ENCODE measurements at places on chromosomes 6 and 20.
A peak's percentile ranks its signal among the peaks of the same experiment; 100 is the strongest.

DNA sequence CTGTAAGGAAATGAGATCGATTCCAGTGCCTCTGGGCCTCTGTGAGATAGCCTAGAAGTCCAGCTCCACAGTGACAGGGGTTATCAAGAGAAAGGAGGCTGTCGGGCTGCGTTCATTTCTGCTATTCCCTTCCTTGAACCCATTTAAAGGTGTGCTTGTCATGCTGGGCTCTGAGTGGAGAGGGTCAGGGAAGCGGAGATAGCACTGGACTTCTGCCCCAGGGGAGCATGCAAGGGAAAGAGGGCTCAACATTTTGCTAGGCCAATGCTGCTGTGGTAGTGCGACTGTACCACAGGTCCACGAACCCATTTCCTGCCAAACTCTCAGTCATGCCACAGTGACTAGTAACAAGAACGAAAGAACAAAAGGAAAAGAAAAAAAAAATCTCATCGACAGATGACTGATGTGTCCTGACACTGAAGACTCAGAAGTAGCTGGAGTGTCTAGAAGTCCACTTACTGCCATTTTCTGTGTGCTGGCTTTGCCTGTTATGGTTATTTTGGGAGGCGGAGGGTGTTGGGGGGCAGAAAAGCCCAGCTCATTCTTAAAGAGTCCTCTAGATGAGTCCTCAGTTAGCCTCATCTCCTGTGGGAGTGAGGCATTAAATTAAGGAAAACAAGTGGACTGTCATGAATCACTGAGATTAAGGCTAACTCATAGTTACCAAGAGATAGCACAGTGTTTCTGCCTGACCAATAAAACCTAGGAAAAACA lies 8.1 kb downstream of the NEDD9 start:
- DNase-seq, result peak; percentile 30

DNA sequence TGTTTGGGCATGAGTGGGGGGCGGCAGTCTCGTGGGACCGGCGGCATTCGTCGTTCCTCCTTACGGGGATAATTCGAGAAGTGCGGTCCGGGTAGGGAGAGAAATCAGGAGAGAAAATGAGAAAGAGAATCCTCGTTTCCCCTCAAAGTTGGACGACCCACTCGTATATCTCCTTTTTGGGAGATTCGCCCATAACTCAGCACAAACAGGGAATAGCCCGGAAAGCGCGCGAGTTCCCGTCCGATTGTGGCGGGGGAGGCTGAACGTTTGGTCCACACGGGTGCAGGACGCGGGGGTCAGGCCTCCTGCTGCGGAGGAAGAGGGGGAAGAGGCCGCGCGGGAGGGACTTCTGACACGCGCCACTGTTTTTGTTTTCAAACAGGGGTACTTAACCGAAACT lies 42.4 kb downstream of the POPDC3 start:
- no peak for DNase-seq

DNA sequence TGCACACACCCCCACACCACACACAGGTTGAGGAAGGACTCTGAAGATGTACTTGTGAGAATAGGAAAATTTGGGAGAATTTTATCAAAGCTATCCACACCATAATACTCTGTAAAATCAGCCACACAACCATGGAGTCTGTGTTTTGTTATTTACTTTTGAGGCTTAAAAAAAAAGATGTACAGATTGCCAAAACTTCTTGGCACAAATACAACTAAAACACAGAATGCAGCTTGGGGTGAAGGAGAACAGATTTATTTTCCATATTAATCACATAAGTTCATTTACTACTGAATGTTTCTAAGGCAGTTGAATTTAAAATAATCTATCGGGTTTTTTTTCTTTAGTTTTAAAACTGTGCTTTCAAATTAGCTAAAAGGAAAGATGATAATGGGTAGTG lies 32.8 kb upstream of the KCNQ5 start:
- DNase-seq, result no peak

DNA sequence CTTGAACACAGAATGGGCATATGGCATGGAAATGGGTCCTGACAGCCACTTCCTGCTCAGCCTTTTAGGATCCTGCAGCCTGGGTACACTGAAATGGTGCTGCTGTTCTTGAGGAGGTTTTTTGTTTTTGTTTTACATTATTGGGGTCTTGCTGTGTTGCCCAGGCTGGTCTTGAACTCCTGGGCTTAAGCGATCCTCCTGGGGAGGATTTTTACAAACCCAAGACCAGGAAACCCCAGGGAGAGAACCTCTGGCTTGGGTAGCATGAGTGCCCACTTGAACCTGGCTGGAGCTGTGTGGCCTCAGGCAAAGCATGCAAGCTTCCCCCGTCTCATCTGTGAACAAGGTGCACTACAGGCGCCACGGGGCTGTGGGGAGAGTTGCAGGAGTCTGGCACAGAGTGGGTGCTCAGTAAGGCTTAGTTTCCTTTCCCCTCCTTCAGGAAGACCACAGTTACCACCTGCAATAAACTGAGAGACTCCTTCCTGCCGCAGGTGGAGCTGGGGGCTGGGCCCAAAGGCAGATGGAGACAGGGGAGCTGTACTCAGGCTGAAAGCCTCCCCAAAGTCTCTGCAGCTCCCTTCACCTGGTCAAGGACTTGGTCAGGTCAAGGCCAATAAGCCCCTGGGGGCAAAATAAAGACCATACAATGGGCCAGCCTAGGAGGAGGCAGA lies 1.8 kb downstream of the SLA2 start:
- DNase-seq, result peak; percentile 50

GRCh38 chr6:148520109-148520841 lies 177.6 kb downstream of the SASH1 start:
- DNase-seq, result no peak

- no peak for DNase-seq
Observed at GRCh38 chr20:38450412-38450975, 15.4 kb upstream of the SNHG17 start.

DNA sequence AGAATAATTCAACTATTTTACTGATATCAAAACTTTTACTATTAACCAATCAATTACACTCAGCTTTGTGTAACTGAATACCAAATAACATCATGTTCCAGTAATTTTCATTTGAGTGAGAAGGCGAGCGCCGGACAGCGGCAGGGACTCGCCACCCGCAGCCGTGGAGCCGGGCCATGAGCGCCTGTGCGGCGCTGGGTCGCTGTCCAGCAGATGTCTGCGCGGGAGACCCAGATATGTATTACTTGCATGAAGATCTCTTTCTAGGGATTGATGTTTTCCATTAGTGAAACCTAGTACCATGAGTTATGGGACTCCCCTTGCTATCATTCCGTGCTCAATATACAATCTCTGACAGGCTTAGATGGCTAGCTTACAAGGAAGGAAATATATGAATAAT lies 245.1 kb upstream of the PRSS16 start:
- no peak for DNase-seq

DNA sequence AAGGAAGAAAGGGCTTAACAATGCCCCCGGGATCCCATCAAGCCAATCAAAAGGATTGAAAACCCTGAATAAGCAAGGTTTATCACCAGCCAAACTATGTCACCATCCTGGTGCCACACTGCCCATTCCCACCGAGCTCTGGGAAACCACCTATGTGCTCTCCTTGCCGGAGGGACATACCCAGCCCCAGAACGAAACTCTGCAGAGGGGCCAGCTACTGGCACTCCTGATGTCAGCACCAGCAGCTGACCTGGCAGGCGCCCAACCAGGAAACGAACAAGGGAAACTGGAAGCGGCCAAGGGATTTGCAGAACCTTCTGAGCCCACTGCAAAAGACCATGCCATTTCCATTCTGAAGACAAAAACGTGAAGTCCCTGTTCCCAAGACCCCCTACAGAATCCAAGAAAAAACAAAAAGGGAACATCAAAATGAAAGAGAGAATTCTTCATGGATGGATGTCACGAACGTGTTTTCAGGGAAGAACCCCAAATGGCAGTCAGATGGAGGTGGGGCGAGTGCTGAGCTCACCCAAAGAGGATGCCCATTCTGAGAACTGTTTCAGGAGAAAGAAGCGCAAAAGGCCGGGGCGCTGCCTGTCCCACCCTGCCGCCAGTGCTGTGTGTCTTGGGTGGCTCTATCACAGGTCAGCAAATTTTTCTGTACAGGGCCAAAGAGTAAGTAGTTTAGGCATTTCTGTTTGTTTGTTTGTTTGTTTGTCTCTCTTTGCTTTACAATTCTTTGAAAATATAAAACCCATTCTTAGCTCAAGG lies 305.2 kb downstream of the ESR1 start:
- no peak for DNase-seq

- no peak for DNase-seq
Observed at GRCh38 chr6:166830891-166831363, 125.4 kb downstream of the RNASET2 start.

DNA sequence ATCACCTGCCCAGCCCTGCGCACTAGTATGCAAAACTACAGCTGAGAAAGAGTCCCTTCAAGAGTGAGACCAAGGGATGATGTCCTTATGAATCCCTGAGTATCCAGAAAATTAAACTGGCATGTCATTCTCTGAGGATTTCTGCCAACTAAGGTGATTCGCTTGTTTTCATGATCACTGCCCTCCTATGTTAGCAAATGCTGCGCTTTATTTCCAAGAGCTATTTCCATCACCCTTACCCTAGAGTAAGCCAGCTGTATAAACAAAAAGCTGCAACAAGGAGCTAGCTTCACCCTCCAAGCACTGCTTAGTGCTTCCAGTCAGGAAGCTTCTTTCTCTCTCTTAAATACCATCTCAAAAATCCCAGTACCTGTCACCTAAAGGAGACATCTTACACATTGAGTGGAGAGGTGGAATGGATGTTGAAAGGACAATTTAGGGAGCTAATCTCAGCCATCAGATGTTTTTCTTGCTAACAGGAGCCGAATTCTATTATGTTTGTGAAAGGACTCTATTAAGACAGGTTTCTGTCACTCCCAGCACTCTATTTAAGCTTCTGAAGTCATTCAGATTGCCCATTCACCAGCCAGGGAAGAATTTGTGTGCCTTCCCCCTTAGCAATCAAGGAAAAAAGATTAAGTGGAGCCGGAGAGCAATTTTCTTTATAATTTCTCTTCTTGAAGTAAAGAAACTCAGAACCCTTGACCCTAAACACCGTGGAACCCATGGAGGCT lies 322.2 kb downstream of the NRN1 start:
- DNase-seq, result no peak

DNA sequence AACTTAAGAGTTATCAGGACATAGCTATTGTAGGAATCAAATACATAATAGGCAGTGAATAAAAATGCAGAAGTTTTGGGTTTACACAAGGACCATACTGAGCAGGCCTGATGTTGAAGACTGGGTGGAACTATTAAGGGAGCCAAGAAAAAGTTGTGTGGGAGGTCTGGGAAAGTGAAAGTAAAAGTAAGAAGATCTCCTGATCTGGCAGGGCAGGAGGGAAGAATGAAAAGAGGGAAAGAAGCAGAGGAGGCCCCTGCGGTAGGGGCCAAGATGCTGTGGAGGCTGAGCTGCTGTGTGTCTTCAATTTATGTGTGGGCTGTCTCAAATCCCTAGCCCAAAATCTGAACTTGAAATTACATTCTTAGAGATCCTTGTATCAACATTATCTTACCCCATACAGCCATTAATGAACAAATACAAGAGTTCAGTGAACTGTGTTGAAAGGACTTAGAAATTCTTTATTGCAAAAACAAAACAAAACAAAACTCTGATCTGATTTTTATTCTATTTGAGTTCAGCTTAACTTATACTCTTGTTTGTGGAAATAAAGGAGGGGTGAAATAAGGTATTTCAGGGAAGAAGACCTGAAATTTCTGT lies 1183.8 kb downstream of the HACE1 start:
- DNase-seq, result no peak

- no peak for DNase-seq
Observed at GRCh38 chr6:89034586-89035251, 45.8 kb upstream of the PNRC1 start.

GRCh38 chr6:163170294-163170883 lies 244.1 kb upstream of the QKI start:
- no peak for DNase-seq

GRCh38 chr20:3788685-3789155 lies 2.2 kb upstream of the CENPB start:
- no peak for DNase-seq

DNA sequence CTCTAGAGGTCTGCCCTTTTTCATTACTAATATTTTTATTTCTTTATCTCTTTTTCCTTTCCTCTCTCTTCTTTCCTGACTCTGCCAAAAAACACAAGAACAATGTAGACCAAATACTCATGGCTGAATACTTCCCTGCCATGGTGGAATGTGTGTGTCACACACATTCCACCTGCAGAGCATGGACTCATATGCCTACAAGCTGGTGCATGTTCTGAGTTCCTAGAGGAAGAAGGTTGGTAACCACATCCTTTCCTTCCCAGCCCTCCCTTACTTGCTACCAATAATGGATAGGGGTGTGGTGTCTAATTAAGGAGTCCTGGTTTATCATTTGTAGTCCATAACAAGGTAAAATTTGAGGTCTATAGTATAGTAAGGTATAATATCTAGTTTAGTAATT lies 15.2 kb upstream of the CST9L start:
- no peak for DNase-seq

DNA sequence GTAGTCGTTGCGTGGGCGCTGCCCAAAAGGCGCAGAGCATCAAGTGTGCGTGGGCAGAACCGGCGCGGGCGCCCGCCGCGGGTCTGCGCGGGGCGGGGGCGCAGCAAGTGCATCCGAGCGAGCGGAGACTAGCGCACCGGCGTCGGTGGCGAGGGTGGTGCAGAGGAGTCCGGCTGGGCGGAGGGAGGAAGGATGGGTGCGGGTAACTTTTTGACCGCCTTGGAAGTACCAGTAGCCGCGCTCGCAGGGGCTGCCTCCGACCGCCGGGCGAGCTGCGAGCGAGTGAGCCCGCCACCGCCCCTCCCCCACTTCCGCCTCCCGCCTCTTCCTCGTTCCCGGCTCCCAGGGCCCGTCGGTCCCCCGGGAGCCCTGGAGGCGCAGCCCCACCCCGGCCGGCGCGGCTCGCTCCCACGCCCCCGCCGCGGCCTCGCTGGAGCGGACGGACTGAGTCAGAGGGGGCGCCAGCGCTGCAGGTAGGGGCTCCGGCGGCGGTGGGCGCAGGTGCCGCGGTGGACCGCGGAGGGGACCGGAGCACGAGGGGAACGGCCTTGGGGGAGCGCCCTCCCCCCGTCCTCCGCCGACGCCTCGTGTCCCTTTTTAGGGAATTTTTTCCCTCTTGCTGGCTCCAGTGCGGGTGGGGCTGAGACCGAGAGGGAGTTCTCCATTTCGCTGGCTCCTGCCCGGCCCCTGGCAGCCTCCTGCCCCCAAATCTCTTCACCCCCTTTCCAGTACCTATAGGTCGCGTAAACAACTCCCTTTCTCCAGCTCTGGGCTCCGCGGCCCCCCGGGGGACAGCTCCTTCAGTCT lies 1.6 kb upstream of the DBNDD2 start:
- DNase-seq, result peak; percentile 50

- no peak for DNase-seq
Observed at GRCh38 chr20:39004508-39004907, 42.4 kb downstream of the DHX35 start.

- DNase-seq, result no peak
Observed at GRCh38 chr6:139295901-139296300, 4.1 kb upstream of the TXLNB start.

GRCh38 chr6:141752677-141753076 lies 380.0 kb upstream of the GJE1 start:
- DNase-seq, result no peak

- no peak for DNase-seq
Observed at GRCh38 chr6:78605909-78606446, 261.4 kb upstream of the IRAK1BP1 start.

GRCh38 chr20:24703284-24703610 lies 233.8 kb downstream of the SYNDIG1 start:
- no peak for DNase-seq

Data from stimulated activated CD8-positive, alpha-beta memory T cell treated with anti-CD3 and anti-CD28 coated beads, Interleukin-12 subunit alpha, Interleukin-12 subunit beta, amount 100 ng/mL, for 4 hours (primary cell).